Activated effector memory CD4-positive, alpha-beta T cell treated with anti-CD3 and anti-CD28 coated beads, Interleukin-2, amount 50 U/mL, for 16 hours (primary cell): ENCODE measurements at places on chromosomes 6 and 20.

DNA sequence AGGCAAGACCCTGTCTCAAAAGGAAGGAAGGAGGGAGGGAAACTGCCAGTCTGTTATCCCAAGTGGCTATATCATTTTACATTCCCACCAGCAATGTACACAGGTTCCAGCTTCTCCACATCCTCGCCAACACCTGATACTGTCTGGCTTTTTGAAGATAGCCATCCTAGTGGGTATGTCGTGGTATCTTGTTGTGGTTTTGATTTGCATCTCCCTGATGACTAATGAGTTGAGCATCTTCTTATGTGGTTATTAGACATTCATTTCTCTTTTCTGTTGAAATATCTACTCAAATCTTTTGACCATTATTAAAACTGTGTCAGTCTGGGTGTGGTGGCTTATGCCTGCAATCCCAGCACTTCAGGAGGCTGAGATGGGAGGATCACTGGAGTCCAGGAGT, 47.9 kb upstream of the ARID1B start:
- no peak for DNase-seq

- no peak for DNase-seq
Observed at GRCh38 chr6:166007349-166008263, 160.0 kb downstream of the TBXT start.

GRCh38 chr20:5688431-5688972, 61.7 kb upstream of the SHLD1 start:
- DNase-seq, result no peak

DNA sequence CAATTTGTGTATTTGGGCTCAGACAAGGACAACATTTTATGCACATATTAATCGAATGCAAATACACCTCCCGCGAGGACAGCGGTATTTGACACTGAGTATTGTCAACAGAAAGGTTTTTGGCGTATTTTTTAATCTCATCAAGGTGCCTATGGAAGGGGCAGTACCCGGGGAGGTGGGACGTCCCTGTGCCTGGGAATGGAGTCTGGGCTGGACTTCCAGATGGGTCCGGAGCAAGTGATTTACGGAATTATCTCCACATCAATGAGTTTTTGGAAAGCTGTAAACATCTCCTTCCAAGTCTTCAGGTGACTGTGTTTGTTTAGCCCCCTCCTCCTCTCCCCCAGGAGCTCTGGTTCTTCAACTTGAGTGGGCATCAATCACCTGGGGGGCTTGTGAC, 39.8 kb downstream of the PRR18 start:
- no peak for DNase-seq

DNA sequence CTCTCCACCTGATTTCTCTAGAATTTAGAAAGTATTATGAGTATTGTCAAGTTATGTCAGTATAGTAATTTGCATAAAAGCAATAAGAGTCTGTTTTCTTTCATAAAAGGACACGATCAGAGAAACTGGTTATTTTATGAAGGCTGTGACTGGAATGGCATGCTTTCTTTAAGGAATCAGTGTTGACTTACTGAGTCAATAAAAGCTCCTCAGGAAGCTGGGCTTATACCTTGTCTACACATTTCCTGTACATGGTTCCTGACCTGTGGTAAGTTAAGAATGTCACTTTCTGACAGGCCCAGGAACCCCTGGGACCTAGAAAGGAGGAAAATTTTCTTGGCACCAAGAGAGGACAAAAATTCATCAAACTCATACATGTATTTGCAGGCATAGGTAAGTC, 1224.0 kb upstream of the ADGRB3 start:
- no peak for DNase-seq

GRCh38 chr6:145349950-145350510, 385.3 kb downstream of the EPM2A start:
- no peak for DNase-seq

- no peak for DNase-seq
Observed at GRCh38 chr6:38387461-38387860, 252.3 kb downstream of the BTBD9 start.

GRCh38 chr6:21201637-21202350, 391.8 kb upstream of the SOX4 start:
- no peak for DNase-seq

DNA sequence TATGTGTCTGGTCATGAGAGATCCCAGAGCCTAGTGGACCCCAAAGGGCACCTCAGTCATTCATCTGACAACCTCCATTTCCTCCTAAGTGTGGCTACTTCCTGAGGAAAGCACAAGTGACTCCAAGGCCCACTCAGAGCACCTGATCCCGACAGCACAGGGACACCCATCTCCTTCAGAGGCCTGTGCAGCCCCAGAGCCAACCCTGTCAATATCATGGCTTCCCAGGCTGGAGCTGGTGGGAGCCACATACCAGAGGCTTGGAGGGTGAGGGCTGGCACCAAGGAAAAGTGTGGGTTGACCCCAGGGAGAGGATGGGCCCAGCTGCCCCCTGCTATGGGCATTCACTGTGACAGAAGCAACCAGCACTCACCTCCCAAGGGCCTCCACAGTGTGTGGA, 117.3 kb downstream of the PSMB1 start:
- no peak for DNase-seq

GRCh38 chr6:45665859-45666258, 288.1 kb upstream of the SUPT3H start:
- no peak for DNase-seq

GRCh38 chr6:15527838-15528617, 134.8 kb downstream of the DTNBP1 start:
- DNase-seq, result no peak

- no peak for DNase-seq
Observed at GRCh38 chr6:151381722-151382121, 9.6 kb downstream of the ZBTB2 start.

GRCh38 chr6:139175389-139175948, 40.6 kb downstream of the HECA start:
- no peak for DNase-seq

DNA sequence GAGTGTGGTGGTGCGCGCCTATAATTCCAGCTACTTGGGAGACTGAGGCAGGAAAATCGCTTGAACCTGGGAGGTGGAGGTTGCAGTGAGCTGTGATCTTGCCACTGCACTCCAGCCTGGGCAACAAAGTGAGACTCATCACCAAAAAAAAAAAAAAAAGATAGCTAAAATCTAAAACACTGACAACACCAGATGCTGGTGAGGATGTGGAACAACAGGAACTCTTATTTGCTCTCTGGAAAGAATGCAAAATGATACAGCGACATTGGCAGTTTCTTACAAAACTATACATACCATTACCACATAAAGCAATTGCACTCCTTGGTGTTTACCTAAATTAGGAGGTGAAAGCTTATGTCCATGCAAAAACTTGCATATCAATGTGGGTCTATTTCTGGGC, 63.5 kb upstream of the SMIM29 start:
- DNase-seq, result no peak

GRCh38 chr6:111657146-111657545, 51.5 kb upstream of the TRAF3IP2 start:
- no peak for DNase-seq

- DNase-seq, result peak; percentile 79
Observed at GRCh38 chr20:2387180-2387577, 6.5 kb downstream of the TGM6 start.

DNA sequence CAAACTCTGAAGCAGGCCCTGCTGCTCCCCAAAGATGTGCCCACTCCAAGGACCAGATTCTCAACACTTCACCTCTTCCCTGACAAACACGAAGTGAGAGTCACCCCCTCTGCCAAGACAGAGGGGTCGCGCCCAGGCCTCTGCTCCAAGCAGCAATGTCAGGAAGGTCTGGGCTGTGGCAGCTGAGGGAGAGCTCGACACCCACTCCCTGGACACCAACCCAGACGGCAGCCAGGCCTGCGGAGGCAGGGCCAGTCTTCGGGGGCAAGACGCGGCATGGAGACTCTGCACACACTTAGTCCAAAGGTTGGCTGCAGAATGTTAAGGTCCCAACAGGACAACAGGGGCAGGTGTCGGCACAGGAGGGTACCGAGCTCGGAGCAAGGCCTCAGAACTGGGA, 144.2 kb downstream of the DLL1 start:
- DNase-seq, result no peak

- DNase-seq, result no peak
Observed at GRCh38 chr6:112018619-112019416, 35.1 kb upstream of the CCN6 start.

- no peak for DNase-seq
Observed at GRCh38 chr6:81894788-81895271, 142.3 kb upstream of the TENT5A start.

DNA sequence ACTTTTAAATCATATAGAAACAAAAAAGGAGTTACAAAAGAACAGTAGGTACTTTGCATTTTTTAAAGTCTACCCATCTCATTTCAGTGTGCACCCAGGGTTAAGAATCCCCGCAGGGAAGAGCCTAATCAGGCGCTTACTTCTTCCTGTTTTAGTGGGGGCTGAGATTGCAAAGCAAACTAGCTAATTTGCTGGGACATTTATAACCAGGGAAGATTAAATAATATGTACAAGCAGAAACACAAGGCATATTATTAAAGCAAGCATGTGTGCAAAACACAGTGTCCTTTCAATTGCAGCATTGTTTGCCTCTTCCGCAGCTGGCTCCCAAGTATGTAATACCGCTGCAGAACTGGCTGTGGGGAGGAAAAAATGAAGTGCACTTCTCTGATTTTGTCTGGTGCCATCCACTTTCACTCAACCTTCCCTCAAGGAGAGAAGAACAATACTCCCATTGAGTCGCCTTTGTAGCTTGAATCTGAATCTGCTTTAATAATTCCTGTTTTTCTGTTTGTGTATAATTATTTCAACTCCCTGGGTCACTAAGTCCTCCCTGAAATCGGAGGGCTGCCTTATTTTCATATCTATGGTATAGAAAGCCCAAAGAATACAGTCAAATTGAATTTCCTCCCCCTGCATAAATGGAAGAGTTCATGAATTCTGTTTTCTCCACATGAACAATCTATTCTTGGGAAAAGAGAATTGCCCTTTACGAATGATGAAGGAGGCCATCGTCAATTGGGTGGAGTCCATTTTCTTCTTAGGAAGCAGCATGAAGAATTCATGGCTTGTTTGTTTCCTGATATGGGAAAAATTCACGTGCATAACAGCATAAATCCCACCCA, 23.3 kb upstream of the BCAS1 start:
- no peak for DNase-seq

DNA sequence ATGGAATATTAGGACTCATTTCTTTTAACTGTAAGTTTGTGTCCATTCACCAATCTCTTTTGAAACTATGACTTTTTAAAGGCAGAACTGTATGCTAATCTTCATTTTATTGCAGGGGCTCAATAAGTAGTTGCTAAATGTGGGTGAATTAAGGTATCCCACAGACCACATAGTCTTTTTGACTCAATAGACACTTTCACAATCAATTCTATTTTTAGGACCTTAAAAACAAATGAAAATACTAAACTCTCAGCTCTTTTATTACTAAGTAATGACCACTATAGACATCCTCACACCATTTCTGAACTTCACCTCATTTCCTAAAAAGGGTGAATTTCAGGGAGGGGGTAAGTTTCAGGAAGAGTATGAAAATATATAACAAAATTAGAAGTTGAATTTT, 106.8 kb upstream of the BEND6 start:
- no peak for DNase-seq

DNA sequence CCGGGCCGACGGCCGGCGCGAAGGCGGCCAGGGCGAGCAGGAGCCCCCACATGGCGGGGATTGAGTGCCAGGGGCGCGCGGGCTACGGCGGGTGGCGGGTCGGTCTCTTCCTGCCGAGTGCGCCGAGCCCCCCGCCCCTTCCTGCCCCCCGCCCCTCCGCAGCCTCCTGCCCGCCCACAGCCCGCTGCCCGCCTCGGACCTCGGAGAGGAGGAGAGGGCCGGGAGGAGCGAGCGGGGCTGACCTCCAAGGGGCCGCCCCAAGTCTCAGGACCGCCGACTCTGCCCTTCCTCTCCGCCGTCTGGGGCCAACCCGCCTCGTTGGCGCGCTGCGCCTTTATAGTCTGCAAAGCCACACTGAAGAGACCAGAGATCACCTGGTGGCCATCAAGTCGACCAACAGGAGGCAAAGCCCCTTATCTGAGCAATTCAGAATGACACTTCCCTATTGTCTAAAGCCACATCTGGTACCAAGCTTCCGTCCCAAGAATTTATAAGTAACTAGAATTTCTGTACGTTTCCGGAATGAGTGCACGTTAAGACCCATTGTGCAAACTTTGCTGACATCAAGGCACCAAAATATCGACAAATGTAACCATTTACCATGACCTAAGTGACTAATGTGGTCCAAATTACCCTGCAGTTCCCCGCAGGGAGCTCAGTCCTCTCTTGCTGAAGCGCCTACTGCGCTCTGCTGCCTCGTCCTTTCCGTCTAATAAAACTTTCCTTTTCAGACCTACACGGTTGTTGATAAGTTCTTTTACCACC, at the start of gene CPXM1:
CPXM1 (minus strand) TSS at position 107 of the 765 bp plus-strand sequence; CDS start at position 52, 55 bp downstream.
- DNase-seq, result no peak

GRCh38 chr6:119347466-119348095, 2.0 kb downstream of the MAN1A1 start:
- DNase-seq, result peak; percentile 70

- no peak for DNase-seq
Observed at GRCh38 chr20:24818056-24818455, 131.0 kb upstream of the CST7 start.

GRCh38 chr6:27679964-27680694, 207.2 kb upstream of the ZNF184 start:
- no peak for DNase-seq

GRCh38 chr6:35683267-35683666, 5.4 kb downstream of the FKBP5 start:
- no peak for DNase-seq

DNA sequence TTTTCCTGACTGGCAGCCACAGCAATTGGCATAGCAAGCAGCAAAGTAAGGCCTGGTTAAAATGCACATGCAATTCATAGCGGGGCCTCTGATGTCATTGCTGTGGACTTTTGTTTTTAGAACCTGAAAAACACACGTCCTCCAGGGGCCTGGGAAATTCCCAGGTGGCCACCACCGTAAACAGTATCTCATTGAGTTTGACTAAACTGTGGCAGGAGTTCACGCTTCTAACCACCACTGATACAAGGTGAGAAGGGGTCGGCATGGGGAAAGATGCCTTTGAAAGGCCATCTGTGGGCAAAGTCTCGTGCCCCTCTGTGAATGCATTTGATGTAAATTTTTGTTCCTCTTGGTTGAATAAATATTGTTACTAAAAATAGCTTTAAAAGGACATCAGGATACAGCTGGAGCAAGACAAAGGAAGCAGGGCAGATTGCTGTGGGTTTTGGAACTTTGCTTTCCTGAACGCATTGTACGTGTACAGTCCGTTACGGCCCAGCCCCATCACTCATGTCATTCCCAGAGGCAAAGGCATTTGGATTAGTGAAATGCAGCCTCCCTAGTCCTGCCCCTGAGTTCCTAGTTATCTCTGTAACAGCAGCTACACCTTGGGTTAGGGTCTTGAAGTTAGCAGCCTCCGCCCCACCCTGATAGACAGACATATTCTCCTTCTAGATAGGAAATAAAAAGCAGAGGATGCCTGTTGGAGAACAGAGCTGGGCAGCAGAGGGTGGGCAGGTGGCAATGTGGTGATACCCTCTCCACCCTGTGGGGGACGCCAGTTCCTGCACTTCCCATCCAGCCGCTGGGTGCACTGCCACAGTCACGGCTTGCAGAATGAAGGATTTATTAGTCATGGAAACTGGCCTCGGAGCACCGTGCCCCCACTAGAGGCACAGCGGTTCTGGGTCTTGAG, 80.3 kb downstream of the ZDHHC14 start:
- DNase-seq, result peak; percentile 70
